ENCODE measurements at places on chromosomes 1 and 21. TPM values are rescaled to one million over a fixed set of nuclear protein-coding genes. Genes with fewer than 3 reads are reported as not detected.

DNA sequence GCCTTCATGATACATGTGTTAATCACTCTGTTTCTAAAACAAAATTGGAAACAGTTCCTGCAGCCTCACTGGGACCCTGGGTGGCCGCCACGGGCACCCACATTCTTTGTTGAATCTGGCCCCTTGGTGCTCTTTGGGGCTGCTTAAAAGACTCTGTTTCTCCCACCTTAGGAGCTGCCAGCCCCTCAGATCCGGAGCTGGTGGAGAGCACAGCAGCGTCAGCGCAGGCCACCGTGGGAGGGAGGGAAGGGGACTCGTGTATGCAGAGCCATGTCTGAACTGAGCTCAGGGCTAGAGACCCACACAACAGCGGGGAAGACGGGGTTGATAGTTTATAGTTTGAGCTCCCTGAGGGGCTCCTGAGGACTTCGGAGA is 121.2 kb downstream of the CNIH3 start:
- DNase-seq, result no peak

DNA sequence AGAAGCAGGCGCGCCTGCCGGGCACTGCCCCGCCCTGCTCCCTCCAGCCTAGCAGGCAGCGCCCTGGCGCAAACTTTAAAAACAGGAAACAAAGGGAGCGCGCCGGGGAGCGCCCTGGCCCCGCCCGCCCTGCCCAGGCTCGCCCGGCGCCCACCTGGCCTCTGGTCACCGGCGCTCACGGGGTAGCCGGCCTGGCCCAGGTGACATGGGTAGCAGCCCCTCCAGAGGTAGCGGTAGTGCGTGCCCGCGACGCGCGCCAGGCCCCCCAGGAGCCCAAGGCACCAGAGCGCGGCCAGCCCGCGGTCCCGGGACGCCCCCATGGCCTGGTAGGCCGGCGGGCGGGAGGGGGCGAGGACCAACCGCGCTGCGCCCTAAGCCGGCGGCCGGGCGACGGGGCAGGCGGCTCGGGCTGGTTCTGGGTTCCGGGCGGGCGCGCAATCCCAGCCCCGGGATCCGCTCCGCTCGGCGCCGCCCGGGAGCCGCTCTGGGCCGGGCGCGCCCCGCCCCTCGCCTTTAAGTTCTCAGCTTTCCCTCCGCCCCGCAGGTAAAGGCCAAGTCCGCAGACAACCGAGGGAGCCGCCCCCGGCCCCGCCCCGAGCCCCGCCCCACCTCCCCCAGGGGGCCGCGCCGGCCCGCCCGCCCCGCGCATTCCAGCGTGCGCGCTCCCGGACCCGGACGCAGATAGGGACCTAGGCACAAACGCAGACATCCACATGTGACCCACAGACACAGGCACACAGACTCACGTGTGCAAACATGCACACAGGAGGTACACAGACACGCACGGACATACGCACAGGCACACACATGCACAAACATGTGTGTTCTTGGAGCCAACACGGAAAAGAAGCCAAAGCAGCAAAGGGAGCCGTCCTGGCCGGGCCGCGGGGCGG is 76.7 kb downstream of the ARHGEF16 start:
- DNase-seq, result peak; percentile 78

DNA sequence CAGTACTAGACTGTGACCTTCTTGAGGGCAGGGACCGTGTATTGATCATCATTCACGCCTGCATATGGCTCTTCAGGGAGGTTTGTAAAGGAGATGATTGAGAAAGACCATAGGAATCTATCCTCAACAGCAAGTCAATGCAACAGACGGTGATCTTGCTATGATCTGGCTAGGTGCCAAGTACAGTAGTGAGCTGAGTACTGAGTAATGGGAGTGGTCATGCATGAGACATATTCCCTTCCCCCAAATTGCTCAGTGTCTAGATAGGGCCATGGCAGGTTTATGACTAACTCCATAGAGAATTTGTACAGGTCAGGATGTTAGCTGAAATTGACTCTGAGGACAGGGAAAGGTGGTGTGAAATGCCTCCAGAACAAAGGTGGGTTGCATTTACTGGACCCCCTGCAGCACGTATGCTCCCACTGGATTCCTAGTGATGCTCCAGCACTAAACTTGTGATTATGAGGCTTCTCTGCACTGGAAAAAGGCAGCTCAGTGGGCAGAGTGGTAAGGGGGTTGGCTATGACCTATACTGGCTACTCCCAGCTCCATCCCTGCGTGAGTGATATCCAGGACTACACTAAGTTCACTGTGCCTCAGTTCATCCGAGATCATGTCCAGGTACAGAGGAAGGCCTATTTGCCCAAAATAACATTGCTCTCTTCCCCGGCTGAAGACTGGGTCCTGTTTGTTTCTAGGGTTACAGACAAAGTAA is 37.2 kb downstream of the KCNJ6 start:
- DNase-seq, result no peak

DNA sequence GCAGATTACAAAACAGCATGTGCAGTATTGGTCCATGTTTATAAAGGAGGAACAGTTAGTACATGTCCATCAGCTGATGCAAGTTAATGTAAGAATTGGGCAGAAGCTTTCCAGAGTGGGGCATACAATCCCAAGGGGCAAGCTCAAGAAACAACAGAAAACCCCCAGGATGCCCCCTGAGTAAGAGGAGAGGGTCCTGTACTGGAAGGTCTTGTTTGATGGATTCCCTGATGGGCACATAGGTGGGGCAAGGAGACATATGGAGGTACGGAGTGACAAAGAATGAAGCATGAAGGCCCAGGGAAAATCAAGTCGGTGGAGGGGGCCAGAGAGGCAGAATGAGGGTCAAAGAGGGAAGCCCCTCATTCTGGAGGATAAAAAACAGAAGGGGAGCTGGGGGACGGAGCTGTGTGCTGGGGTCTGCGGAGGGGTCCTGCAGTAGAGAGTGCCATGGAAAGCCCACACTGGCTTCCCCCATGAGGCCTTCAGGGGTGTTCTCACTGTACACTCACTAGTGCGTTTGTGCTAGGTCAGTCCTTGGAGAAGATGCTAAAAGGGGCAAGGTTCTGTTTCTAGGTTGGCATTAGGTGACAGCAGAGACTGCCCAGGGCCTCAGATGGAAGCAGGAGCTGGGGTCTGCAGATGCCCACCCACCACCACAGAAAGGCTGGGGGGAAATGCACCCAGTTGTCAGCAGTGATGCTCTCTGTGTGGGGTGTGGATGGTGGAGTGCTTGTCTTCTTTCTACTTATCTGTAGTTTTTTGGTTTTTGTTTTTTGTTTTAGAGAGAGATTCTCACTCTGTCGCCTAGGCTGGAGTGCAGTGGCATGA is 12.5 kb upstream of the MATN1 start:
- no peak for DNase-seq

TMOD4 gene
- not detected for total RNA-seq

CHD5 gene
- under 0.01 TPM for total RNA-seq

SV2A gene
- 2.2 TPM for total RNA-seq

- DNase-seq, result no peak
Observed at GRCh38 chr1:5770981-5771765, 221.1 kb downstream of the NPHP4 start.

DNA sequence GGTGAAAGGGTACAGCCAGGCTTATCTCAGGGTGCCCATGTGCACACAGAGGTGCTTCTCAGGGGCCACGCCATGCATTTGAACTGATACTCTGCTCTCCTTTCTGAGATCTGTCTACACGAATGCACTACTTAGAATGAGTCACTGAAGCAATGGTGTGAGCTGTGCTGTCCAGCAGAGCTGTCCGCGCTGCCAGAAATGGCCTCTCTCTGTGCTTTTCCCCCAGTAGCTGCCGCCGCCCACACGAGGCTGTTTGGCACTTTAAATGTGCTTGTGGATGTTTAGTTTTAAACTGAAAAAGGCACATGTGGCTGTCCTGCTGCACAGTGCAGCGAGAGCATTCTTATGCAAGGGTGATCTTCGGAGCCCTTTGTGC is 87.1 kb upstream of the COL6A1 start:
- no peak for DNase-seq

HENMT1 gene
- total RNA-seq, result 6.6 TPM

IGSF8 gene
- 21.0 TPM for total RNA-seq

- DNase-seq, result no peak
Observed at GRCh38 chr1:69126796-69127195, 440.9 kb upstream of the LRRC7 start.

DNA sequence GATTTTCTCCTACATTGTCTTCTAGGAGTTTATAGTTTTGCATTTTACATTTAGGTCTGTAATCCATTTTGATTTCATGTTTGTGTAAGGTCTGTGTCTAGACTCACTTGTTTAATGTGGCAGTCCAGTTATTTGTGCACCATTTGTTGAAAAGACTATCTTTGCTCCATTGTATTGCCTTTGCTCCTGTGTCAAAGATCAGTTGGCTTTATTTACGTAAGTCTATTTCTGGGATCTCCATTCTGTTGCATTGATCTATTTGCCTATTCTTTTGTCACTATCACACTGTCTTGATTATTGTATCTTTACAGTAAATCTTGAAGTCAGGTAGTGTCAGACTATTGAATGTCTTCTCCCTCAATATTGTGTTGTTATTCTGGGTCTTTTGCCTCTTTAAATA is 49.7 kb upstream of the RGS2 start:
- DNase-seq, result no peak

- no peak for DNase-seq
Observed at GRCh38 chr1:96048572-96049212, 672.9 kb upstream of the PTBP2 start.

GRCh38 chr1:2145946-2146835 is 48.4 kb downstream of the FAAP20 start:
- no peak for DNase-seq

DNA sequence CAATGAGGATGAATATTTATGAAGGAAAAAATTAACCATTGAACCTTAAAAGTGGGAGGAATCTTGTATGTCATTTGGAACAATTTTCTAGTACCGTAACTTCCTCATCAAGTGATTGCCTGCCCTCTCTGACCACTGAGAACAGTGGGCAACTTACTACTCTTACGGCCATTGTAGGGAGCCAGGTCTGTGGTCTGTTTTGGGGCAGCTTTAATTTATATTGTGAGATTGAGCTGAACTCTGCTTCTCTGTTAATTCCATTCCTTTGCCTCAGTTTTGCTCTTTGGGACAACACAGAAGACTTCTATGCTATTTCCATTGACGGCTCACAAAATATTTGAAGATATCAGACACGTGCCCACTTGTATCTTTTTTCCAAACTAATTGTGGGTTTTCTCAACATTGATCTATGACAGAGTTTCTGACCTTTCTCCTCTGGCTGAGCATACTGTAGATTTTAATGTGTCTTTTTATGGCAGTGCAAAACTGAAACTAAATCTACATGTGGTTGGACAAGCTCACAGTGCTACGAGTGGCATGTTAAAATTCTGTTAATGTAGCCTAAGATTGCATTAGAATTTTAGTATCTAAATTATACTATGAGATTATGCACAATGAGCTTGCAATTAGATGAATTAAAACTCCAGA is 27.8 kb upstream of the ZNF281 start:
- DNase-seq, result no peak

THEM5 gene
- total RNA-seq, result not detected

GRCh38 chr1:154871374-154871773 is 1.3 kb upstream of the KCNN3 start:
- DNase-seq, result no peak

RGSL1 gene
- not detected for total RNA-seq

- no peak for DNase-seq
Observed at GRCh38 chr21:9767592-9768375, 753.6 kb upstream of the TPTE start.

DNA sequence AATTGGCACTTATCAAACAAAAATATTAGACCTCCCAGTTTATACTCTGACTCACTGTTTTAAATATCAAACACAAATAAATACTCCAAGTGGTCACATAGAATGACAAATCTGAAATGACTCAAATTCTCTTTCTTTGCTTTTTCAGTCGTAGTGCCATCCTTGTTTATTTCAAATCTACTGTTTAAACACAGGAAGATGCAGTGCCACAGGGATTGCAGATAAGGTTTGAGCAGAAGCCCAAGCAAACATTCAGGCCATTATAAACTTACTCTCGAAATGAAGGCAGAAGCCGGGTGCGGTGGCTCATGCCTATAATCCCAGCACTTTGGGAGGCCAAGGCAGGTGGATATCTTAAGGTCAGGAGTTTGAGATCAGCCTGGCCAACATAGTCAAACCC is 255.4 kb upstream of the PLXNA2 start:
- no peak for DNase-seq

DNA sequence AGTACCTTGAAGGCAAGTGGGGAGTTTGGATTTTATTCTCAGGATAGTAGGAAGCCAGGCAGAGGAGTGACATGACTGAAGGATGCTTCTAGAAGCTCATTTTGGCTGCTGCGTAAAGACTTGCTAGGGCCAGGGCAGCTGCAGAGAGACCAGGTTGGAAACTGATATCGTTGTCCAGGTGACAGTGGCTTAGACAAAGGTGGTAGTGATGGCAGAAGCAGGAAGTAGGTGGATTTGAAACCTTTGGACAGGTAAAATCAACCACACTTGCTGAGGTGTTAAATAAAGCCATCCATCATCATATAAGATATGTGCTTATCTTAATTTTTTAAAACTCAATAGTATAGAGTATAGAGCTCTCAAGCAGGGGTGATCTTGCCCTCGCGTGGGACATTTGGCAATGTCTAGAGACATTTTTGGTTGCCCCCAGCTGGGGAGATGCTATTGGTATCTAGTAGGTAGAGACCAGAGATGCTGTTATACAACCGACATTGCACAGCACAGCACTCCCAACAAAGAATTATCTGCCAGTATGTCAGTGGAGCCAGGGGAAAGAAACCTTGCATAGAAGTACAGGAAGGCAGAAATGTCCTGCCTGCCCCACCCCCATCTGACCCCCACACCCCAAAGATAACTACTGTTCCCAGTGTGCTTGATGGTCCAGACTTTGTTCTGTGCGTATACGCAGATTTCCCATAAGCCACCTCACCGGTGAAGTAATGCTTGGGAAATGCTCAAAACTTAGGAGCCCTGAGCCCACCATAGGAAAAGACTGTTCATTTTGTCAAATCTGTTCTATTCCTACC is 31.1 kb downstream of the TMEM51 start:
- DNase-seq, result no peak

DNA sequence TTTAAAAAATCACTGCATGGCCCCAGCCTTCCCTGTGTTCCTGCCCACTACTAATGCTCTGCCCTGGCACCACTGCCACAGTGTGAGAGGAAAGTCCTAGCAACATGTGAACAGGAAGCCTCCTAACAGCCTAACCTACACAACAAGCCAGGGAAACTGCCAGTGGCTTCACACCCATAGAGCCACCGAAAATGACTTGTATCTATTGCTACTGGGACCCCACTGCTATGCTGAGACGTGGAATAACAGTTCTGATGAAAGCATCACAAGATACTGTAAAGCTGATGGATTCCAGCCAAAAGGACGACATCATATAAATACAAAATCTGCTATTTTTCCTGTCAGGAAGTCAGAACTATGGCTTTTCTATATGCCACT is 74.9 kb downstream of the JAK1 start:
- DNase-seq, result no peak

DNA sequence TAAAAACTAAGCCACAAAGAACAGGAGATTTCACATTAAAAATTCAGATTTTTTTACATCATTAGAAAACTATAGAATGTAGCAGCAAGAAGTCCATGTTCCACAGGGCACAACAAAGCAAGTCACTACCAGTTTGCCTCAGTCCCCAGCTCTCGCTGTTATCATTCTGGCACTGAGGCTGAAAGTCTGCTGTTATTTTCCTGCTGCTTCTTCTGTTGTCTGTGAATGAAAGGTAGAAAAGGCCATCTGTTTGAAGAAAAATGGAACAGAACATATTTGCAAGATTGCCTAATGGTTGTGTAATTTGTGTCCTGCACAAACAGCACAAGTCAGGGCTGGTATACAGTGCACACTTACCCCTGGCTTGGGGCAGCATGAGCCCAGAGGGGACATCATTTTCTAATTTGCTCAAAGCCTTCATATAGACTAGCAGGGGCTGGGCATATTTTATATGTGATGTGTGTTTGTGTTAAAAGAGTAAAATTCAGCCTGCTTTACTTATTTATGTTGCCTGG is 105.6 kb upstream of the COG2 start:
- no peak for DNase-seq

AGO1 gene
- 23.4 TPM for total RNA-seq
